ENCODE measurements at places on chromosomes 16 and 17.

GRCh38 chr17:42669977-42670788 lies 6.6 kb downstream of the PLEKHH3 start:
- peak; percentile 45 for DNase-seq

GRCh38 chr17:59513934-59514841 lies 51.2 kb upstream of the DHX40 start:
- DNase-seq: peak; percentile 83

DNA sequence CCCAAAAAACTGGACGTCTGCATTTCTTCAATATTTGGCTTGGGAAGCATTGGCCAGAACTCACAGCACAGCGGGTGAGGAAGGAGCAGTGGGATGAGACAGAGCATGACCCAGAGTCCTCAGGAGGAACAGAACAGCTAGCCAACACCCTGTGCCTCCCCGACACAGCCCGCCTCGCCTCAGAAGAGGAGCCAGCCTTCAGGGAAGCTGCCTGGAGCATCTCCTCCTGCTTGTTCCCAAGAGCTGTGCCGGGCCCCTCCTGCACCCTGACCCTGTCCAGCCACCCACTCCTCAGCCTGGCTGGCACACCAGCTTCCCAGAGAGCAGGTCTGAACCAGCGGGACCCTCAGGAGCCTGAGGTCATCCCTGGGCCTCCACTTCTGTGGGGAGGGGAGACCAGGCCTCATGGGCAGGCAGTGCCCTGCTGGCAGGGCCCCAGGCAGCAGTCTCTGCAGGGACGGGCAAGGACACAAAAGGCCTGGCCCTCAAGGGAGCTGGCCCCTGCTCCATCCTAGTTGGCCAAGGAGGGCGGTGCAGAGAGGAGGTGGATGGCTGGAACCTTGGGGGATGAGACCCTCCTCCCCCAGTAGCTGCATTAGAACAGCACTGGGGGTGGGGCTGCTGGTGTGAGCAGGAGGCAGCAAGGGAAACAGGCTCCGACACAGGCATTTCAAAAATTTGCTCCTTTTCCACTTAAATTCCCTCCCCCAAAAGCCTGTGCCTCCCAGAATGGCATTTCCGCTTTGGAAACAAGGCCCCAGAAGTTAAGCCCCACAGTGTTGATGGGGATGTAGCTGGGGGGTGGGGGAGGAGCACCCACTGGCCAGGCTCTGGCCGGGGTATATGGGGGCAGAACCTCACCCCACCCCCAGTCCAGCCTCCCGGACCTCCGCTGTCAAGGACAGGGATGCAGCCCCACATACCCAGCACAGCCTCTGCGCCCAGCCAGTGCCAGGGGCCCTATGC lies 1.8 kb upstream of the BCAR1 start:
- DNase-seq: no peak

GRCh38 chr16:23702951-23703350 lies 10.1 kb downstream of the ERN2 start:
- no peak for DNase-seq

GRCh38 chr17:45031231-45032173 lies 19.9 kb downstream of the DCAKD start:
- peak; percentile 67 for DNase-seq
